SK-N-SH (cell line): ENCODE measurements at places on chromosomes 13 and 19.

- DNase-seq, result no peak
Observed at GRCh38 chr13:109422161-109422560, 364.2 kb downstream of the IRS2 start.

GRCh38 chr19:58009666-58010301 is 7.2 kb upstream of the ZNF606 start:
- DNase-seq, result no peak

DNA sequence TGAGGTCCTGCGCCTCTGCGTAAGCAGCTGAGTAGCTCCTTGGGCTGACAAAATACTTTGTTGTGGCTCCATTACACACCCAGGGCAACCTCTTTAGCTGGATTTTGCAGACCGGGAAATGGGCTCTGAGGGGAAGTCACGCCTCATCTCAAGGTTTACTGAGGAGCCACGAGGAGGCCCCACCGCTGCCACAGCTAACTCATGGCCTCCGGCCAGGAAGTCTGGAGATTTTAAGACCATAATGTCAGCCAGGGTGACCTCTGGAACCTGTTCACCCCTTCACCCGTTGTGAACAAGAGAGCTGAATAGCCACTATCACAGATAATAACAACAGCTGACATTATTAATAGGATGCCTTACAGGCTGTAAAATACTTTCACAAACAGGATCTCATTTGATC is 351.3 kb upstream of the TMTC4 start:
- no peak for DNase-seq

DNA sequence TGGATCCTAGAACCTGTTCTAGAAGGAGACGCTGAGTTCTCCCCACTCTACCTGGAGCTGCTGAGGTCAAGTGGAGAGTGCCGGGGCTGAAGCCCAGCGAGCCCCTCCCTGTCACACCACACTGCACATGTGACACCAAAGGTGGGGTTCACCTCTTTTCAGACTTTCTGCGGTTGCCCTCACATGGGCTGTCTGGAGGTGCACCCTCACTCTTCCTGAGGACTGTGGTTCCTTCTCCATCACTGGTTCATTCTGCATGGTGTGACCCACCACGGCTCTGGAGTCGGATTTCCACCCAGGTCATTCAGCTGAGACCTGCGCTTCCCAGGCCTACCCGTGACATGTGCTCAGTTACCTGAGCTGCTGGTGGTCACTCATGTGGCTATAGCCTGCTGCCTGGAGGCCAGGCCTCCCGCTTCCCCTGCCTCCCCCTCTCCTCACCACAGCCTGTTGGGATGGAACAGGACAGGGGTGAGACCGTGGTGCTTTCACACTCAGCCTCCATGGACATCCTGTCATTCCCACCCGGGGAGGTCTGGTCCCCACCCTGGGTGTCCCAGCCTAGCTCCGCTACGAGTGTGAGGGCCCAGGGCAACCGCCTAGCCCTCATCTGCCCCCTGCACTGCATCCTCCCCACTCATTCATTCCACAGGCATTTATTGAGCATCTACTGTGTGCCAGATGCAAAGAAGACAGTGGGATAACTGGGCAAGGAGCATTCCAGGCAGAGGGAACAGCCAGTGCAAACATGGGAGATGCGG is 605 bp upstream of the A1BG start:
- DNase-seq, result no peak

- no peak for DNase-seq
Observed at GRCh38 chr13:99280166-99280565, 22.0 kb upstream of the GPR18 start.

- no peak for DNase-seq
Observed at GRCh38 chr19:29569038-29569911, 36.8 kb upstream of the POP4 start.

- no peak for DNase-seq
Observed at GRCh38 chr13:77986713-77987112, 68.1 kb upstream of the EDNRB start.

DNA sequence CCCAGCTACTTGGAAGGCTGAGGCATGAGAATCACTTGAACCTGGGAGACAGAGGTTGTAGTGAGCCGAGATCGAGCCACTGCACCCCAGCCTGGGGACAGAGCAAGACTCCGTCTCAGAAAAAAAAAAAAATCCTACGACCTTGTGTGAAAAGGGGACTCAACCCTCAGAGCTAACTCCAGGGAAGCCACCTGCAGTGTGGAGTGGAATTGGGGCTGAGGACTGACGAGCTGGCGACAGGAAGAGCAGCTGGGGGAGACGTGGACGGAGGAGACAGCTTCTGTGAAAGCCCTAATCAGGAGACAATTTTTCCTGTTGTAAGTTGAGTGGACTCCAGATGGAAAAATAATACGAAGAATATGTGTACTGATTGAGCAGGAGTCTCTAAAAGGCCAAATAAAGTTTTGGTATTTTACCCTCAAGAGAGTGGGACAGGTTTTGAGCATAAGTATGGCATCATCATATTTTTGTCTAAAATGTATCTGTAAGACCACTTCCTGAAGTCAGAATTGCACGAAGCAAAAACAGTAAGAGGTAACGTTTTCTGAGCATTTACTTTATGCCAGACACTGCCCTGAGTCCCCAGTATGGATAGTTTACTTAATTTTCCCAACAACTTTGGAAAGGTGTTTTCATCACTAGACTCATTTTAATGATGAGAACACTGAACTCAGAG is 12.0 kb upstream of the LAIR1 start:
- DNase-seq, result no peak

- peak; percentile 36 for DNase-seq
Observed at GRCh38 chr13:21675095-21675991, 4.5 kb downstream of the FGF9 start.

GRCh38 chr13:43019811-43020210 is 3.6 kb upstream of the DNAJC15 start:
- no peak for DNase-seq

DNA sequence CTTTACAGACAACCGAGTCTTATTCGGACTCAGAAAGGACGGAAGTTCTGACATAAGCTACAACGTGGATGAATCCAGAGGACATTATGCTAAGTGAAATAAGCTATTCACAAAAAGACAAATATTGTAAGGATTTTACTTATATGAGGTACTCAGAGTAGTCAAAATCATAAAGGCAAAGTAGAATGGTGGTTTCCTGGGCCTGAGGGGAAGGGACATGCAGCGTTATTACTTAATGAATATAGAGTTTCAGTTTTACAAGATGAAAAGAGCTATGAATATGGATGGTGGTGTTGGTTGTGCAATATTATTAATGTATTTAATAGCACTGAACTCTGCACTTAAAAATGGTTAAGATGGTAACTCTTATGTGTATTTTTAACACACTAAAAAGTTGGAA is 419.1 kb upstream of the SGCG start:
- DNase-seq, result no peak

DNA sequence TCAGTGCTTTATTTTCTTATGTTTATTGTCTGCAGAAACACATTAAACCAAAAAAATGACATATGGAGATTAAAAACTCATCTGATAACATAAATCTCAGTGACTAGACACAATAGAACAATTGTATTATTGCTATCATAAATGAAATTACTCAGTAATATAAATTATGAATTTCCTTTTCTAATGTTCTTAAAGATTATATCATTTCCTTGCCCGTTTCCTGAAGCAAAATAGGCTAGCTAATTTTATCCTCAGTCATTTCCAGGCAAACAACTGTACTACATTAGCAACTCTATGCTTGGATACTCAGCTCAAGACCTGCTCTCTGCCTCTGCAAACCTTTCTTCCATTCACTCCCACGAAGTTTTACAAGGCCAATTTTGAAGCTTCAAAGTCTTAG is 61.2 kb downstream of the RFC3 start:
- DNase-seq, result no peak

DNA sequence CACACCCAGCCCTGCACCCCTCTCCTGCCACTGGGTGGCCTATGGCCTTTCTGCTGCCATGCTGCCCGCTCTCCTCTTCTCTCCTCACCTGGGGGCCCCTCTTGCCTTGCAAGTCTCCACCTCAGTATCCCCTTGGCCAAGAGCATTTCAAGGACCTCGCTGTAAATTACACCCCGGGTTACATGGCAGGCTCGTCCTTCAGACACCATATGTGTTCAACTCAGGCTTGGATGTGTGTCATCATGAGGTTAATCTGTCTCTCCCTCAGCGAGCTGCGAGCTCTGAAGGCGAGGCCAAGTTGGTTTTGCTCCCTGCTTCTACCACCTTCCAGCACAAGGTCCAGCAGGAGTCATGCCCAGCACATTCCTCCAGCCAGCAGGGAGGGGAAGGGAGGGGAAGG is 74.8 kb upstream of the TM9SF2 start:
- DNase-seq, result no peak

GRCh38 chr13:103325672-103326071 is 259.5 kb upstream of the SLC10A2 start:
- no peak for DNase-seq

- DNase-seq, result peak; percentile 73
Observed at GRCh38 chr19:7507884-7508283, 8.0 kb upstream of the ZNF358 start.

DNA sequence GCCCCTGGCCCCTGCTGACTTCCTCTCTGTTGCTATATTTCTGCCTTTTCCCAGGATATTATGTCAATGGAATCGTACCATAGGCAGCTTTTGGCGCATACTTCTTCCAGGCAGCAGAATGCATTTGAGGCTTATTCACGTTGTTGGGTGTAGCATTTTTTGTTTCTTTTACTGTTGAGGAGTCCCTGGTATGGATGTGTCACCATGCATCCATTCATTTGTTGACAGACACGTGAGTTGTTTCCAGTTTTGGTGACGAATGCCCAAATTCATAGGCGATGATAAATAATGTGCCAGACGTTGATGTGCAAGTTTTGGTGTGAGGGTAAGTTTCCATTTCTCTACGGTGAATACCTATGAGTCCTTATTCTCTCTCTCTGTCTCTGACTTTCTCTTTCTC is 5.0 kb downstream of the NFILZ start:
- DNase-seq, result no peak

- no peak for DNase-seq
Observed at GRCh38 chr19:30309176-30309575, 63.0 kb upstream of the ZNF536 start.

DNA sequence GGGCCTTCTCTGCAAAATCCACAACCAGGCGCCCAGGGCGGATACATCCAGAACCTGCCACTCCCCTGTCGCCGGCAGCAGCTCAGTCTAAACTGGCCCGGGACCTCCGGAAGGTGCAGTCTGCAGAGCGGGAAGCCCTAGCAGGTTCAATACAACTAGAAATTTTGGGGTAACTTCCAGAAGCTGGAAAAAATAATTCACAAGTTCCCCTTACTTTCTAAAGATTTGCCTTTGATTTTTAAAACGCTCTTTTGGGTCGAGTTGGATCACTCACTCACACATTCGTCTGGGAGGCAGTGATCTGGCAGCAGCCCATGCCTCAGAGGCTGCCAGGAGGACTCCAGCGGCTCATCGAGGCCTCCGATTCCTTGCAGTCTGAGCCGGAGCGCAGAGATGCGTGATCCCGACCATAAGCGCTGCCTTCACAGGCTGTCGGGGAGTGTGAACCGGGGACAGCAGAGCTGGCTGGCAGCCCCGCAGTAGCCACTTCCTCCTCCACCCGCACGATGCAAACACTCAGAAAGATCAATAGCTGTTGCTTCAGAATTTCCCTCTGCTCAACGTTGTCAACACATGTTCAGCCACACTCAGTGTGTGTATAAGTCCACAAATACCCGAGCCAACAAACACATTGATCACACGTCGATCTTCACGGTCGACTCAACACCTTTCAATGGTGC is 35.6 kb upstream of the ZNF507 start:
- DNase-seq, result no peak

GRCh38 chr19:49896863-49897621 is at the start of gene IL4I1:
Gene IL4I1, minus strand, starts transcription at chr19:49896887. Its CDS starts 727 bp downstream, at chr19:49896160.
- DNase-seq, result no peak

- no peak for DNase-seq
Observed at GRCh38 chr13:52926971-52927370, 78.5 kb upstream of the PCDH8 start.

DNA sequence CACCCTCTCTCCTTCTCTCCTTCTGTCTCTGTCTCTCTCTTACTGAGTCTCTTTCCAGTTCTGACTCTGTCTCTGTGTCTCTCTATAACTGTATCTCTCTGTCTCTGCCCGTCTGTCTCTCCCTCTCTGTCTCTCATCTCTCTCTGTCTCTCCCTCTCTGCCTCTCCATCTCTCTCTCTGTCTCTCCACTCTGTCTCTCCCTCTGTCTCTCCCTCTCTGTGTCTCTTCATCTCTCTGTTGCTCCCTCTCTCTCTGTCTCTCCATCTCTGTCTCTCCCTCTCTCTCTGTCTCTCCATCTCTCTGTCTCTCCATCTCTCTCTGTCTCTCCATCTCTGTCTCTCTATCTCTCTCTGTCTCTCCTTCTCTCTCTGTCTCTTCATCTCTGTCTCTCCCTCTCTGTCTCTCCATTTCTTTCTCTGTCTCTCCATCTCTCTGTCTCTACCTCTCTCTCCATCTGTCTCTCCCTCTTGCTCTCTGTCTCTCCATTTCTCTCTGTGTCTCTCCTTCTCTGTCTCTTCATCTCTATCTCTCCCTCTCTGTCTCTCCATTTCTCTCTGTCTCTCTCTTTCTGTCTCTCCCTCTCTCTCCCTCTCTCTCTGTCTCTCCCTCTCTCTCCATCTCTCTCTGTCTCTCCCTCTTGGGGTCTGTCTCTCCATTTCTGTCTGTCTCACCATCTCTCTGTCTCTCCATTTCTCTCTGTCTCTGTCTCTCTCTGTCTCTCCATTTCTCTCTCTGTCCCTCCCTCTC is 3.3 kb upstream of the MEIS3 start:
- DNase-seq, result no peak

- DNase-seq, result no peak
Observed at GRCh38 chr13:91066745-91067144, 280.7 kb upstream of the MIR17HG start.

GRCh38 chr19:51687791-51688670 is 5.1 kb upstream of the SPACA6 start:
- DNase-seq, result peak; percentile 57

GRCh38 chr13:45258334-45258675 is 57.5 kb upstream of the KCTD4 start:
- no peak for DNase-seq

DNA sequence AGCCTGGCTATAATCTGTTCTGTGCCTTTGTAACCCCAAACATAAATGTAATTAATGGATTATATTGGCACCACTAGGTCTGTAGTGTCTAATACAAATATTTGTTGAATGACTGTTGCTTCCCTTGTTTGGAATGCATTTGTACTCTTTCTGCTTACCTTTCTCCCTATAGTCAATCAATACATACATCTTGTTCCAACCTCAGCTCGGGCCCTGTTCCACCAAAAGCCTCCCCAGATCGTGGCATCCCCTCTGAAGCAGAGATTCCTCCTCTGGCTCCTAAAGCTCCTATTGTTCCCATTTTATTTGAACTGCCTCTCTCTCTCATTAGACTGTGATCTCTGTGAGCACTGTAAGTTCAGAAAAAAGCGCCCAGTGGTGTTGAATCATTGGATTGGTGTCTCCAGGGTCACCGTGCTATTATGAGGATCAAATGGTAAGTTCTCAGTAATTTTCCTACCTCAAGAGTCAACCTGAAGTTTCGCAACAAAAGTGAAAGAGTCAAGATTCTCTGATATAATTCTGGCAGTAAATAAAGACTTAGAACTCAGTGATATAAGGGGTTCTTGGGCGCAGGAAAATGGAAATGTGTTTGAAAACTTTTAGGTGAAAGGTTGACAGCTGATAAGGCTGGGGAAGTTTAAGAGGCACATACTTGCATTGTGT is 151.5 kb downstream of the KLF5 start:
- DNase-seq, result no peak

- no peak for DNase-seq
Observed at GRCh38 chr13:98429977-98430736, 146.8 kb downstream of the STK24 start.

GRCh38 chr13:104953588-104953987 is 1581.9 kb downstream of the EFNB2 start:
- peak; percentile 14 for DNase-seq
